Occipital lobe (tissue), 3 donors: ENCODE measurements at places on chromosomes 12 and 14. TPM values are rescaled to one million over a fixed set of nuclear protein-coding genes. Genes with fewer than 3 reads are reported as not detected.
A peak's percentile ranks its signal among the peaks of the same experiment; 100 is the strongest.

The C12orf50 gene
- not detected for total RNA-seq

The BDKRB2 gene
- 0.16 TPM for total RNA-seq

The TMEM121 gene
- 23.1 TPM for total RNA-seq

The TSPAN9 gene
- 8.4 TPM for total RNA-seq

The PTCSC3 gene
- total RNA-seq: not detected

The PRB2 gene
- total RNA-seq: not detected

The NUDT14 gene
- 18.2 TPM for total RNA-seq

The SETD1B gene
- 2.3 TPM for total RNA-seq

The RNASE3 gene
- total RNA-seq: not detected

The FAM181A gene
- total RNA-seq: 3.0 TPM

The NRDE2 gene
- 20.1 TPM for total RNA-seq

The DUSP6 gene
- total RNA-seq: 34.5 TPM

The TSHR gene
- total RNA-seq: under 0.01 TPM

The LRTM2 gene
- 4.5 TPM for total RNA-seq

The IGF1 gene
- total RNA-seq: 5.5 TPM

GRCh38 chr14:68730811-68731425 lies 61.9 kb downstream of the ZFP36L1 start:
- no peak for DNase-seq

DNA sequence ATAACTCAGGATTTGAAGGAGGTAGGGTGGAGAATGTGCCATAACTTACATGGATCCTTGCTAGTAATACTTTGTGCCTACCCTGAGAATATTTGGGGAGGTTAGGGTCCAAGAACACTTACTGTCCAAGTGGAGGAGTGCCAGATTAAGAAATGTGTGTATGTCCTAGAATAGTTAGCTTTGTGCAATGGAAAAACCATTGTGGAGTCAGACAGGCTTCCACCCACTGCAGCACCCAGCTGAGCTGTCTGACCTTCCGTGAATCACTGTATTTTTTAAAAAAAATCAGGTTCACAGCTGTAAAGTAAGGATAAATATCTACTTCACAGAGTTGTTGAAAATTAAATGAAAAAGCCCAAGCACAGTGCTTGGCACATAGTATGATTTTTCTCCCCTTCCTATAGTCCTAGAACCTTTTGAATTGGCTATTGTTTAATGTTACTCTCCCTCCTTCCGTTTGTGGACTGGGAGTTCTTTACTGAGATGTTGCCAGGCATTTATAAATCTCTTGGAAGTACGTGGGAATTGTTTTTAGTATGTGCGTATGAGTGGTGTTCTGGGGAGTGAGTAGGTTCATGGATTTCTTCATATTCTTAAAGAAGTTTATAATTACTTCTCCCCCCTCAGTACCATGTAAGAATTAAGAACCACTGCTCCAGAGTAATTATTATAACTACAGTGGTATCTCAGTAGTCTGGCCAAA lies 9.2 kb downstream of the RAB21 start:
- no peak for DNase-seq

- DNase-seq: no peak
Measured at GRCh38 chr12:29562110-29562804, 64.8 kb upstream of the OVCH1 start.

DNA sequence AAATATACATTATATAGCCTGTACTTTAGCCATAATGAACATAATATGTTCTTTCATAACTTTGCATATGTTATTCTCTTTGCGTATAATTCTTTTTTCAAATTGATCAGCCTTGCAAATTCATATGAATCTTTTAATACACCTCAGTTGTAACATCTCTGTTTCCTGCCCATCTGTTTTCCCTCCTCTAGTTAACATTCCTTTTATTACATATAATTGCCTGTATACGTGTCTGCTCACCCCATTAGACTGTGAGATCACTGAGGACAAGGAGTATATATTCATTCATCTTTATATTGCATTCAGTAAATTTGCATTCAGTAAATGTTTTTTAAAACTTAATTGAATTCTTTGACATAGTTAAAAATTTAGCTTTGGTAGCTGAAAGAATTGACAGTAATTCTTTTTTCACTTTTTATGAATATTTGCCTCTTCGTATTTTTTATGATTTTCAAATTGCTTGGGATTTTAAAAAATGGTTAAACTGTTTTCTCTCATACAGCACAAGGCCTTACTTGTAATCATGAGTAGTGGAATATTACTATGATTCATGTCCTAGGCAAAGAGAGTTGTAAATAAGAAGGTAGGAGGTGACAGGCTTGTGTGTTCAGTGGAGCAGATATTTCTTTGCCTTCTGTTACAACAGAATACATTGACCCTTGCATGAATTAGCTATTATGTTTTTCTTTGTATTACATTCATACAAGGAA lies 32.8 kb upstream of the KLHL42 start:
- no peak for DNase-seq

DNA sequence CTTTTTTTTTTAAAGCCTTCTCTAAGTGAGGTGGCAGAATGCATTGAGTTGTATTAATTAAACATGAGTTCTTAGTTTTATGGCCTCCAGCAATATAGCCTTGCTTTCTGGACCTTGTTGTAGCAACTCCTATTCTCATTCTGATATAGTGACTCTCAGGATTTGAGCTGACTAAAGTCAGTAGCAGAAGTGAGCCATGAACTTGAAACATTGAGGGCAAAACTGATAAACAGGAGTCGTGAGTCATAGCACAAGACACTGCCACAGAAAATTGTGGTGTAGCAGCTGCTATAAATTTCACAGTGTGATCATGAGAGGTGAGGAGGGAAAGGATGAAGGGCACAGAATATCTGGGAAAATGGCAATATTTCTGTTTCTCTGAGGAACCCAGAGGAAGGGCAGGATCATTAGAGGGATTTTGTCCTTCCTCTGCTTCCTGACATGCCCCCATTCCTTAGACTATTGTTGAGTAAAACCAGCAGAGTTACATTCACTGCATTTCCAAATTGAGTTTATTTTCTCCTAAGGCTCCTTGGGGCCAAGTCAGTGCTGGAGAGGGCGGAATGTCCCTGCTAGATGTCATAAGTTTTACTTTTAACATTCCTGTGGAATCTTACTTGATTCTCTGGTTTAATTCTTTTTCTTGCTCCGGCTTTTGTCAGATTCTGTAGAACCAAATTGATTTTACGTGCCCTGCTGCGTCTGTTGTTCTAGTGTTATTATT lies 7.5 kb downstream of the KLRG1 start:
- no peak for DNase-seq

DNA sequence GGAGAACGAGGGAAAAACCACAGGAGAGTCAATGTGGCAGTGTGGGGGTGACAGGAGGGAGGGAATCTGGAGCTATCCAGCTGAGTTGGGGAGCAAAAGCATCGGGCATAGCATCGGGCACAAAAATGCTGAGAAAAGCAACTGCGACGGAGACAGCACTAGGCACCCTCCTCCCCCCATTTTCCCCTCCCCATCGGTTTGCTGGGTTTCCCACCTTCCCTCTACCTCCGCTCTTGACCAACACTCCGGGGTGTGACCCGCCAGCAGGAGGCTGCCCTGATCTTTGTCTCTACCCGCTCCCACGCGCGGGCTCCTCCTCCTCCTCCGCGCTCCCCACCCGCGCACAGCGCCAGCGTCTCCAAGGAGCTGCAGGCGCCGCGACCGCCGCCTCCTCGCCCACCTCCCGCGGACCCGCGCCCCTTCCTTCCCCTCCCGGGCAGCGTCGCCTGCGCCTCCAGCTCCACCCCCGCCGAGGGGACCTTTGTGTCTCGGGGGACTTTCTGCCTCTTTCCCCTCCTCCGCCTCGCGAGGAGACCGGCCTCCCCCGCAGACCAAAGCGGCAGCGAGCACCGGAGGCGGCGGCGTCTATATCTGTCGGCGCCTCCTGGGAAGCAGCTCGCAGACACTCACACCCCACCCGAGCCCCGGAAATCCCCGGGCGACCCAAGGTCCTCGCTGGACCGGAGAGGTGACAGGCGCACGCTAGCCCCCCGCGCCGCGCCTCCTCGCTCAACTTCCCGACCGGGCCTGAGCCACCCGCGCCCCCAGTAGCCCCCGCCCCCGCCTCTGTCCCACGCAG lies 920 bp downstream of the CDK17 start:
- DNase-seq: peak; percentile 77

GRCh38 chr14:59771577-59771976 lies 99.0 kb downstream of the RTN1 start:
- no peak for DNase-seq

DNA sequence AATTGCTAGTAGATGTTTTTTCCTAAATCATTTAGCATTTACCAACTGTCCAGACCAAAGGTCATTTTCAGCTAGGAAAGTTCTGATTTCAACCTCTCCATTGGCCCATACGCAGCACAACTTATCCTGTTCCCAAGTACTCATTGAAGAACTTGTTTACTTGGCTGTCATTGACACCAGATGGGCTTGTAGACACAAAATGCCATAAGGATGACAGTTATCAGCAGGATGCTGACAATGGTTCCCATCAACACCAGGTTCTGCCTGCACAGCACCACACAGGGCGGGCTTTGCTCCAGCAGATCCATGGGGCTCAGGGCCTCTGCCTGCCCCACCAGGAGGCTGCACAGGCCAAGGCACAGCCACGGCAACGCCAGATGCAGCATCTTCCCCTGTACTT lies 36.5 kb upstream of the TMPRSS12 start:
- DNase-seq: no peak

GRCh38 chr14:55361190-55361589 lies 50.4 kb downstream of the ATG14 start:
- DNase-seq: no peak

GRCh38 chr12:92634730-92635129 lies 68.1 kb upstream of the PLEKHG7 start:
- DNase-seq: no peak

DNA sequence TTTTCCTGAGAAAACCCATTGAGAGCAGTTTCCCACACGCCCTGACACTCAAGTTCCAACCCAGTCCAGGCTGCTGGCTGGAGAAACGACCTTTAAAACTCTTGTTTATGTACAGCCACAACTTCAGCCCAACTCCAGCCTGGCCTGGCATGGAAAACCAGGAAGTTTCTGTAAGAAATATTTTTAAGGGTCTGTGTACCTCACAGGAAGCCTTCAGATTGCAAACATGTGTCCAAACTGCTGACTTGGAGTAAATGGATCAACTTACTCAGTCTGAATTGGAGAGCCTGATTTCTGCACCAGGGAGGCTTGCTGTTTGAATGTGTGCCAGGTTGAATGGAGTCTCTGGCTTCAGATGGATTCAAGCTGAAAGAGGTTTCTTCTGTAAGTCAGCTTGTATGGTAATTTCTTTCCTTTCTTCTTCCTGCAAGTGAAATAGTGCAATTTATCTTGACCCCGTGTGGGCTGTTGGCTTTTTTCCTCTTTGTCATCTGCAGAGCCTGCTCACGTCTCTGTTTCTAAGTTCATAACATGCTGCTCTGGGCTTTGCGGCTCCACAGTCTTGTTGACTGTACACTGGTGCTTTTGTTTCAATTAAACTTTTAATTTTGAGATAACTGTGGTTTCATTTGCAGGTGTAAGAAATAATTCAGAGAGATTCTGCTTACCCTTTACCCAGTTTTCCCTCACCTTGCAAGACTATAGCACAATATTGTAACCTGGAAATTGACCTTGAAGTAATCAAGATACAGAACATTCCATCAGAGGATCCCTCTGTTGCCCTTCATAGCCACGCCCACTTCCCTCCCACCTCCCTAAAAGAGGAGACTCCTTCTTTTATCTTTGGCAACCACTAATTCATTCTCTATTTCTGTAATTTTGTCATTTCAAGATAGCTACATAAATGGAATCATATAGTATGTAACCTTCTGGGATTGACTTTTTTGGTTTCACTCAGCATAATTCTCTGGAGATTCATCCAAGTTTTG lies 109.7 kb upstream of the PRMT8 start:
- no peak for DNase-seq

GRCh38 chr12:100077367-100077766 lies 65.3 kb downstream of the BLTP3B start:
- DNase-seq: no peak

DNA sequence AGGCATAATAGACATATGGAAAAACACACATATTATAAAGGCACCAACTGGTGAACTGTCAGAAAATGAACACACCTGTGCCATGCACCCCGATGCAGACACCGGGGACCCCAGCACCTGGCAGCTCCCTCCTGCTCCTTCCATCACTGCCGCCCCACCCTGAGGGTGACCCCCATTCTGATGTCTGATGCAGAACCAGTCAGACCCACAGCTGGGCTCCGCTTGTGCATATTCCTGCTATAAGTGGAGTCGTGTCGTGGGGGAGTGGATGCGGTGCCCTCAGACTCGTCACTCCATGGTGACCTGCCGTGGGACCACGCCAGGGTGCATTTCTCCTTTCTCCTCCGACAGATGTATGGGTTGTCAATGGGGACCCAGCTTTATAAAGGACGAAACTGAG lies 45.7 kb upstream of the MEG3 start:
- no peak for DNase-seq

DNA sequence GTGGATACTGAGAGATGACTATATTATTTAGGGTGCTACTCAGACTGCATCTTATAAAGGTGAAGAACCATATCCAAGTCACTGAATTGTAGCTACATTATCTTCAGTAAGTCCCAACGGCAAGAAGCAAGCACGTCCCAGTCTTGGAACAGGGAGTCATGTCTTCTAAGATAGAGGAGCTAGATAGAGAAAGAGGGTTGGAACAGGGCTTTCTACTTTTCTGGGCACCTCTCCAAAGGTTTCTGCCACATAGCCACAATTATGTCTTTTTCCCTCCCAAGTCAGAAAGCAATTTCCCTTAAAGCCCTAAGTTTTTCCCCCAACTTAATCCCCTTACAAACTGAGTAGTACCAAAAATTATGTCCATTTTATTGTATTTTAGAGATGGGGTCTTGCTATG lies 22.4 kb downstream of the MAPK1IP1L start:
- DNase-seq: no peak

DNA sequence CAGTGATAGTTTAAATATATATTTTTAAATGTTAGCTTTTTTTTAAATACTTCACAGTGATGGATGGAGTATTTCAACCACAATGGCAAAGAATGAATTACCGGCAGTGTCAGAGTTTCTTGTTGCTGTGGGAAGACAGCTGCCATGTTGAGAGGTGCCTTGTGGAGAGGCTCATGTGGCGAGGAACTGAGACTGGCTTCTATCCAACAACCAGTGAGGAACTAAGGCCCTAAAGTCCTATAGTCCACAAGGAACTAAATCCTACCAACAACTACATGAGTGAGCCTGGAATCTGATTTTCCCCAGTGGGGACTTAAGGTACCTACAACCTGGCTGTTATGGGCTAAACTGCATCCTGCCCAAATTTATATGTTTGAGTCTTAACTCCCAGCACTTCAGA lies 220.2 kb upstream of the PLEKHG7 start:
- DNase-seq: no peak

- DNase-seq: no peak
Measured at GRCh38 chr14:101235335-101236103, 325.8 kb upstream of the DIO3 start.

GRCh38 chr14:70995671-70996070 lies 88.4 kb downstream of the PCNX1 start:
- no peak for DNase-seq

DNA sequence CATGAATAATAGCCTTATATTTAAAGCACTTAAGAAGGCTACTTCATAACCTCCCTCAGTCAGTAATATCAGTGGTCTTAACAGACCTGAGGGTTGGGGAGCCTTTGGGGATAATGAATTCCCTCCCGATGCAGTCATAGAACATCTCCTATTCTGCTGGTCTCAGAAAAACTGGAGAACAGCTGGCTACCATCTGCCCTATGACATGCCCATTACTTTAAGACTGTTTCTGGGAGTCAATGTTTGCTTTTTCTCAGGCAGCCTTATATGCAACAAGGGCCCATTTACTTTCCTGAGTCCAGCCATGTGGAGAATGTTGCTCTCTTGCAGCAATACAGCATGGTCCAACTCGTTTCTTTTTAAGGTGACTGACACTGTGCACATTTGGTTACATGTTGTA lies 161.7 kb upstream of the PARP11 start:
- DNase-seq: no peak
